Activated T-helper 1 cell treated with Interleukin-2 at 50 U/mL for 16 hours (primary cell): ENCODE measurements at places on chromosomes 7 and 10.

GRCh38 chr10:7626283-7626682 lies 40.5 kb downstream of the ITIH5 start:
- no peak for DNase-seq

GRCh38 chr10:128007056-128007455 lies 100.2 kb downstream of the PTPRE start:
- DNase-seq = no peak

DNA sequence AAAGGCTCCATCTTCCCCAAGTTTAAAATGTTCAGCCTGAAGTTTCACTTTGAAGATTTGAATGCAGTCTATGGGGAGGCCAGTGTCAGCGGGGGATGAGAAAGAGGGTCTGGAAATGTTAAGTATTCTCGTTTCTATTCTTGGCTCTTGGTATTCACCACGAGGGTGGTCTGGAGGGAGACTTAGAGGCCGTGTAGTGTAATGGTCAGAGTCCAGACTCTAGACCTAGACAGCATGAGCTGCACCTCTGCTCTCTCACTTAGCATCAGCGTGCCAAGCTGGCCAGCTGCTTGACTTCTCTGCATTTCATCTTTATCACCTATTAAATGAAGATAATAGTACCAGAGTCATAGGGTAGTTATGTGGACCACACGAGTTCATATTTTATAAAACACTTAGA lies 57.9 kb downstream of the MKX start:
- DNase-seq = no peak

GRCh38 chr7:86776136-86776535 lies 132.4 kb downstream of the GRM3 start:
- DNase-seq = no peak

GRCh38 chr7:105068886-105069285 lies 54.9 kb downstream of the KMT2E start:
- no peak for DNase-seq

DNA sequence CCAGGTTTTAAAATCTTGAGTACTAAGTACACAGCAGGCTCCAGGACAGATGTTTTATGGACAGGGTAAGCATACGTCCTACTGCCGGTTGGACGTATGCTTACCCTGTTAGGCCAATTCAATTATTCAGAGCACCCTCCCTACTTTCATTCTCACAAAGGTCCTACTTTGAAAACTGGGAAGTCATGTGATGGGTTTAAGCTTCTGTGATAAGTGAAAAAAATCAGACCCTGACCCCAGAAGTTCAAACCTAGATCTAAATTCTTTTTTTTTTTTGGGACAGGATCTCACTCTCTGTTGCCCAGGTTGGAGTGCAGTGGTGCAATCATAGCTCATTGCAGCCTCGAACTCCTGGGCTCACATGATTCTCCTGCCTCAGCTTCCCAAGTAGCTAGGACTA lies 55.2 kb downstream of the HIPK2 start:
- DNase-seq = no peak

GRCh38 chr10:70772627-70773026 lies 12.6 kb downstream of the TBATA start:
- no peak for DNase-seq

- no peak for DNase-seq
These were observed 69.5 kb downstream of the ADCYAP1R1 start for GRCh38 chr7:31121601-31122000.

GRCh38 chr7:140062118-140062527 lies 628 bp downstream of the PARP12 start:
- DNase-seq = peak; percentile 30

DNA sequence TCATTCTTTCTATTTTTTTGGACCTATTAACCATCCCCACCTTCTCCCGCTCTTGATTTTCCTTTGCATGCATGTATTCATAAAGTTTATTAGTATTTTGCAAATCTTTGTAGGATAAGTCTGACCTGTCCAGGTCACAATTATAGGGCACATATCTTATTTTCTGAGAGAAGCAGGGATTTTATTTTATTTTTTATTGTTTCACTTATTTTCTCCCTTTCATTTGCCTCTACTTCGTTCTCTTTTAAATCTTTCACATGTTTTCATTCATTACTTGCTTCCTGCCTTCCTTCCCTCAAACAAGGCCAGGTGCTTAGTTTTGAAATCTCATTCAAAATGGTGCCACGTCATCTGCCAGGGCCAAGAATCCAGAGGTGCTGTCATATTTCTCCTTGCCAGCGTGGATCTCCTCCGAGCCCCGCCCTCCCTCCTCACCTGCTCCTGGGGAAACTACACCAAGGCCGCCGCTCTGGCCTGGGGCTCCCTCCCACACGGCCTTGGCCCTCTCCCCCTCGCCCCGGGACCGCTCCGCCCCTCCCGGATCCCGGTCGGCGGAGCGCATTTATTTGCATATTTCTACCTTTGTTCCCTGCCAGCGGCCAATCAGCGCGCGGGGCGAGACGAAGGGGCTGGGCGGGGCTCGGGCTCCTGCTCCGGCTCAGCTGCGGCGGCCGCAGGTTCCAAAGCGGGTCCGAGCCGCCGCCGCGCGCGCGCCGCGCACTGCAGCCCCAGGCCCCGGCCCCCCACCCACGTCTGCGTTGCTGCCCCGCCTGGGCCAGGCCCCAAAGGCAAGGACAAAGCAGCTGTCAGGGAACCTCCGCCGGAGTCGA lies at the start of gene TSPAN13:
TSPAN13 (plus strand) TSS at position 654 of the 830 bp plus-strand sequence. CDS start 213 bp downstream, outside the sequence.
- peak; percentile 10 for DNase-seq

DNA sequence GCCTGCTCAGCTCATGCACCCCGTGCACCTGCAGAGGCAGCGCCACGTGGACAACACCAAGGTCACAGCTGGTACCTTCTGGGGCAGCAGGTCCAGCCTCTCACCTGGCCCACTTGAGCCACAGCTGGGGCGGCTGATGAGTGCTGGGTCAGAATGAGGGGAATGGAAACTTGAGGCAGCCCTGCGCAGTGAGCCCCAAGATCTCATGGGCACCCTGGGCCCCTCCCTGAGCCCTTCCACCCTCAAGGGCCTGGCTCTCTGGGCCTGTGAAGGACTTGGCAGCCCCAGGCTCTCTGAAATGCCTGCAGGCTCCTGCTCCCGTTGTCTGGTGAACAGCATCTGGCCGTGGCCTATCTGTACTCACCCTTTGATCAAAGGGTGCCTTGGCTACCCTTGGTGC lies 112.7 kb downstream of the TCERG1L start:
- no peak for DNase-seq

GRCh38 chr10:102449321-102450123 lies 1.8 kb downstream of the C10orf95 start:
- peak; percentile 74 for DNase-seq

- DNase-seq = no peak
These were observed 30.3 kb upstream of the GPAM start for GRCh38 chr10:112213836-112214235.

GRCh38 chr10:132033632-132034031 lies 32.1 kb upstream of the JAKMIP3 start:
- DNase-seq = no peak

GRCh38 chr7:99644431-99644830 lies 27.7 kb downstream of the ZSCAN25 start:
- no peak for DNase-seq
